Stimulated activated CD8-positive, alpha-beta memory T cell treated with anti-CD3 and anti-CD28 coated beads, Interleukin-2, amount 100 ng/mL, for 48 hours (primary cell): ENCODE measurements at places on chromosomes 5 and 9.

- no peak for DNase-seq
Observed at GRCh38 chr5:39031041-39031440, 43.2 kb downstream of the RICTOR start.

- DNase-seq, result no peak
Observed at GRCh38 chr9:104269996-104270963, 176.2 kb downstream of the SMC2 start.

DNA sequence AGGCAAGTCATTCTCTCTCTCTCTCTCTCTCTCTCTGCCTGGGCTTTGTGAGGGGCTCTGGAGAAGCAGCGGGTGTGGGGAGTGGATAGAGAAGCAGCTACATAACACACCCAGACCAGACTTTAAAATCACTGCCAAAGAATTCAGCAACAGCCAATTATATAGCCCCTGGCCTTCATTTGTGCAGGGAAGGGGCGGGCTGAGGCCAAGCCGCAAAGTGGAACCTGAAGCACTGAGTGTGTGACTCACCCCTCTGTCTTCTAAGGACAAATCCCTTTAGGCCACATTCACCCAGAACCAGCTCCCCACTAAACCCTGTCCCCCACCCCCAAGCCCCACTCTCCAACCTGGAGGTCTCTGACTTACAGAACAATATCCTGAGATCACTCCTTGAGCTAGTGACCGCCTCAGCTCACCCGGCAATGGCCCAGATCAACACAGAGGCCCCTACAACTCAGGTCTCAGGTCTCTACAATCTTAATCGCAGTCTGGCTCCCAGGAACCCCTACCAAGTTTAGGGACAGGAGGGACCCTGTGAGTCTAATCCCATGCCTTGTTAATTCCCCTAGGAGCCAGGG lies 6.0 kb downstream of the B4GALT1 start:
- no peak for DNase-seq

DNA sequence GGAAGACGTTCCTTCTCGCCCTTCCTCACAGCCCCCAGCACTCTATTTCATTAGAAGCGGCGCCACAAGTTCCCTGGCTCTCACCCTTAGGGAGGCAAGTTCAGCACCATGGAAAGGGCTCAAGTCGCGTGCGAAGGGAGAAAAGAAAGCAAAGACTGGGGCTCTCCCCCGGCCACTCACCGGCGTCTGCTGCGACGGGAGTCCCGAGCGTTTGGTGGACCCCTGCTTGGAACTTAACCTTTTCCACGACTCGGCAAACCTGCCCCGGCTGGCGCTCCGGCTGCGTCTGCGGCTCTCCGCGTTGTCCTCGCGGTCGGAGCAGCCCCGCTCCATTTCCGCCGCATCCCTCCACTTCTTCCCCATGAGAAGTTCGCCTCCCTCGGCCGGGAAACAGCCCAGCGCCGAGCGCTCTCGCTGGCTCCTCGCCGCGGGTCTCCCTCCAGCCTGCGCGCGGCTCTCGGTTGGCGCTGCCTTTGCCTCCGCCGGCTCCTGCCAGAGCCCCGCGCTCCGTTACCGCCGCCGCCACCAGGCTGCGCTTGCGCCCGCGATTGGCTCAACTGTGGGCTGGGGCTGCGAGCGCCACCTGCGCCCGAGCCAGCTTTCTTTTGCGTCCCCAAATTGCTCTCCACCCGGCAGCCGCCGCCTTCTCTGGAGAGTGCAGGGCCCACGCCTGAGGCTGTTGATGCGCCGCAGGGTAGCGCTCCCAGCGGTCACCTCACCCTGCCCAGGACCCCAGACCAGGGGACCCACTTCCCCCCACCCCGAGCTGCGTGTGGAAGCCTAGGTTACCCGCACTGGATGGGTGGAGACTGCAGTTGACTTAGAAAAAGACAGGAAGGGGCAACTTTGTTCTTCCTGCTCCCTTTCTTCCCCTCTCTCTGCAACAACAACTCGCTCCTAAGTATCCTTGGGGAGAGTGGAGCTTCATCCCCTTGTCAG lies 321.6 kb downstream of the CEMIP2 start:
- peak; percentile 15 for DNase-seq

DNA sequence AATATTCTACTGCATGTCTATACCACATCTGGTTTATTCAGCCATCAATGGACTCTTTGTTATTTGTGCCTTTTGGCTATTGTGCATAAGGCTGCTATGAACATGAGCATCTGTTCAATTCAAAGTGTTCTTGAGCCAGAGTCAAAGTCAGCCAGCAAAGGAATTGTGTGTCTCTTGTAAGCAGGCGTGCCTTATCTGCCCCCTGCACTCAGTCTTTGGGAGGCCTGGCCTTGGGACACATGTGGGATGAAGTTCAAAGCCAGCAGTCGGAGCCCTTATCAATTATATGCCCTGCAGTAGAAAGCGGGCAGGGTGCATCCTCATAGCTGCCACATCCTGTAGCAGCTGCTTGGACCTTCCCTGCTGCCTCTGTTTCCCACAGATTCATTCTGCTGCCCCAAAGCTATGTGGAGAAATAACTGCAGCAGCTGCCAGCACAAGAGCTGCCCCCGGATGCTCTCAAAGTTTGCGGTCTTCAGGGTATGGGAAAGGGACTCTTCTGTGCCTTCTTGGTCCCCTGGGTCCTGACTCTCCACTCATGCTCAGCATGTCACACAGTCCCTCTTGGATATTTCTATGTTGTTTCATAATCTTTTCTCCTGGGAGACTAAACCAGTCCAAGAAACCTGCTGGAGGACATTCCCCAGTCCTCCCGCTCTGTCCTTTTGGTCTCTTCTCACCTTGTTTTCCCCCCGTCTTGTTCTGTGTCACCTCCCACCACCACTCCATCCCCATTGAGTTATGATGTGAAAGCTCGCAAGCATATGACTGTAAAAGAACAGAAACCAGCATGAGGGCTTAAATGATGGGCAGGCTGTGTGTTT lies 35.9 kb downstream of the STOM start:
- DNase-seq, result no peak

DNA sequence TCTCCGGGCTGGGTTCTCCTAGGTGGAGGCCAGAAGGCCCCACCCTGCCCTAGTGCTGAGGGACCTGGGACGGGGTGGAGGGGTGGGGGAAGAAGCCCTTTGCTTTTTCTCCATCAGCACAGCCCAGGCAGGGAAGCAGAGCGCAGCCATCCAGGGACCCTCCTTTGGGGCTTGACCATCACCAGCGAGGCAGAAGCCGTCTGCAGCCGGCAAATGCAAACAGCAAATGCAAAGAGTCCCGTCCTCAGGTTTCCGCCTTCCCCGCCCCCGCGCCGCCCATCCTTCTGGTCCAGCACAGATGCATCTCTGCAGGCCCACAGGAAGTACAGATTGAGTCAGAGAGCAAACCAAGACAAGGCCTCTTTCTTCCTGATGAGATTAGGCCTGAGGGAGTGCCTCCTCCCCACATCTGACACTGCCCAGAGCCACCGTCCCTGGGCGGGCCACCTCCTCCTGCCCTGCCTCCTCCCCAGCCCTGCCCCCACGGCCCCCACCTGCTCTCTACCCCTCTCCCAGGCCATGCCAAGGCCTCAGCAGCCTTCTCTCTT lies 23.4 kb downstream of the CORO2A start:
- no peak for DNase-seq

GRCh38 chr5:116404016-116404415 lies 170.6 kb downstream of the SEMA6A start:
- no peak for DNase-seq

DNA sequence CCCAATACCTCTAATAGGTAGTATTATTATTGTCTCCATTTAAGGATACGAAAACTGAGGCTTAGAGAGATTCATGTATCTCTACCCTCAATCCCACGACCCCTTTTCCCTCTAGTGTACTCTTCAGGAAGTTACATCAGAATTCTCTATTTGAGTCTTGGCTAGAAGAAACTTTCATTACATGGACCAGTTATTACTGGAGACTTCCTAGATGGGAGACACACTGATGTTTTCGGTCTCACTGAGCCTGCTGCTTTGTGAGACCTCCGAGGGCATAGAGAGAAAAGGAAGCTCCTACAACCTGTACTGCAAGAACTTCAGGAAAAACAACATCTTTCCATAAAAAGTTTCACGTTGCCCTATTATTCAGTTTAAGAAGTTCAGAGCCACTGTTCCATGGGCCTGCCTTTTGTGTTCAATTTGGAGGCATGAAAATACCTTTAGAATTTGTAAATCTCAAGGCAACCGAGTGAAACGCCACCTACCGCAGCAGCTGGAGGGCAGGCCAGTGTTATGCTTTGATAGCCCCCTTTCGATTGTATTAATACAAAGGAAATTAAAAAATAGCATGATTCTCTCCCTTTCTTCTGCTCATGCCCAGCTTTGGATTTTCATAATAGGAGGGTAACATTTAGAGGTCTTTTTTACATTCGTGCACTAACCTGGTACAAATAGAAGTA lies 223.3 kb downstream of the EBF1 start:
- no peak for DNase-seq

- no peak for DNase-seq
Observed at GRCh38 chr9:123480791-123481190, 124.8 kb downstream of the CRB2 start.

GRCh38 chr5:119315516-119315949 lies 40.3 kb upstream of the TNFAIP8 start:
- DNase-seq, result no peak

- DNase-seq, result no peak
Observed at GRCh38 chr5:172607213-172607793, 33.8 kb upstream of the NEURL1B start.

DNA sequence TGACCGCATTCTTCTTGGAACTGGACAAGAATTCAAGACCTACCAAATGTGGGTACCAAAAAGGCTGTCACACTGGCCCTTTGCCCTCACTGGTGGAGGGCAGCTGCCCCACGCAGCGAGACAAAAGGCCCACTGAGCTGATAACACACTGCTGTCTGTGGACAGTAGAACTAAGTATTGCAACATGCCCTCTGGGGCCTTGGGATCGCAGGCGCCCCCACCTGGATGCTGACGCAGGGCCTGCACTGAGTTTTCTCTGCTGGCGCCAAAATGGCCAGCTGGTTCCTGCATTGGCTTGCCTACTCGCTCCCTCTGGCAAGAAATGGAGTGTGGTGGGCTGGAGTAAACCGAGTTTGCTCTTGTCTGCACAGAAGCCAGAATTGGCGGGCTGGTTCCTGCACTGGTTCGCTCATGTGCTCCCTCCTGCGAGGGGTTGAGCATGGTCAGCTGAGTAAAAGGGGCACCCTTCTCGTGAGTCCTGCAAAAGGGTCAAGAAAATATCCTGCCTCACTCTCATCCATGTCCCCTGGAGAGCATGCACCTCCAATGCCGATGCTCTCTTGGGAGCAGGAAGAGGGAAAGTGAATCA lies 55.7 kb downstream of the NXNL2 start:
- no peak for DNase-seq

DNA sequence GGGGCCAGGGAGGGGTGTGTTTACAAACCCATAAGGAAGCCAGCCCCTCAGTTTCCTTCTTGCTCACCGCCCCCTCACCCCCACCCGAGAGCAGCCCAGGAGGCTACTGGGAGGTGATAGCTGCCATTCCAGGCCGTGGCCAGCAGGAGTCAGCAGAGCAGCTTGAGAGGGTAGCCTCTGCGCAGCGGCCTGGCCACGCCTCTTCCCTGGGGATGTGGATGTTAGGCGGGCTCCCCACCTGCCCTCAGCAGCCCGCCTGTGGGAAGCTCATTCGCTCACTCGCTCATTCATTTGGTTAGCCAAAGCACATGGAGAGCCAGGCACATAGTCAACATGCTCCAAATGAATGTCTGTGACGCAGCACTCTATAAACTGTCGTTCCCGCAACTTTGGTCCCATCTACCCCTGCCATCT lies 6.1 kb upstream of the DPM2 start:
- peak; percentile 74 for DNase-seq

DNA sequence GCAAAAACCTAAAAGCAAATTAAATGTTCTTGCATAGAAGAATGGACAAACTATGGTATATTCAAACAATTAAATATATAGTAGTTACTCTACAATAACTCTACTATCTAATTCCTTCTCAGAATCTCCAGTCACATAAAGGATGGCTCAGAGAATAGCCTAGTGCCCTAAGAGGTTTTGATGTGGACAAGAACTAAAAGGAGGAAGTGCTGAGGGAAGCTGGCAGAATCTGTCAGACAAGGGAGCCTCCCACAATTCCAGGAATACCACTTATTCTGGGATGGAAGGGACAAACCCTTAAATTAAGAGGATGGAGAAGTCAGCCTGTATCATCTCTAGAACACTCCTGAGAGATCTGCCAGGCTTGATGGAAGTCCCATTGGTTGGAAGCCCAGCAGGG lies 30.4 kb downstream of the TNFSF8 start:
- DNase-seq, result no peak
